Epithelial cell of prostate (primary cell): ENCODE measurements at places on chromosomes 1 and 21.
A peak's percentile ranks its signal among the peaks of the same experiment; 100 is the strongest.

DNA sequence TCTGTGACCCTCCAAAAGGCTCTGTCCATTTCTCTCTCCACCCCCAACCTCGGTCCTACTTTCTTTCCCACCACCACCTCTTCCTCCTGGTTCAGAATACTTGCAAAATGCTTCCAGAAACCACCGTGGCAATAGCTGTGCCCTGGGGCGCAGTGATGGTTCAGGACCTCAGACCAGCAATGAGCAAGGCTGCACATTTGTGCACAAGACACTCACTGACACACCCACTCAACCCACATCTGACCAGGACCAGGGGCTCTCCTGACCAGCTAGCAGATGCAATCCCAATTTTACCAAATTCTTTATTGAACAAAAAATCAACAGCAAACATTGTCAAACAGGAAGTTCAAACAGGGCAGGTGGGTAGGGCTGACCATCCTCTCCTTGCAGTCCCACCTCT lies 25.7 kb downstream of the SPOCD1 start:
- no peak for DNase-seq

- no peak for DNase-seq
Observed at GRCh38 chr1:18819986-18820790, 39.3 kb downstream of the TAS1R2 start.

DNA sequence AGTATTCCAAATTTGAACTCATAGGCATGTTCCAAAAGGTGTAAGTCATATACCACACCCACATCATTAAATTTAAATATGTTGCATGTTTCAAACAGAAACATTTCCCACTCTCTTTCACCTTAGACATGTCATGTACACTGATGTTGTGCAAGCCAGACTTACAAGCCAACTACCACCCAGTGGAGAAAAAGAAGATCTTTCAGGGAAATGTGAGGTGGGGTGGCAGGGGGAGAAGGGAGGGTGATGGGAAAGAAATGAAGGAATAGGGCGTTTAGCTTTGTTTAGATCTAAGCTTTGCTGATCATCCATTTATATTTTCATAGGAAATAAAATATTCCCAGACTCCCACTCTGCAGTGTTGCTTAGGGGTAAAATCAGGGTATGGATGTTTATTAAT lies 1.6 kb downstream of the NEGR1 start:
- DNase-seq = no peak

GRCh38 chr21:44911068-44911383 lies 9.7 kb downstream of the ITGB2 start:
- DNase-seq = no peak

- no peak for DNase-seq
Observed at GRCh38 chr1:10726355-10726754, 70.1 kb downstream of the CASZ1 start.

DNA sequence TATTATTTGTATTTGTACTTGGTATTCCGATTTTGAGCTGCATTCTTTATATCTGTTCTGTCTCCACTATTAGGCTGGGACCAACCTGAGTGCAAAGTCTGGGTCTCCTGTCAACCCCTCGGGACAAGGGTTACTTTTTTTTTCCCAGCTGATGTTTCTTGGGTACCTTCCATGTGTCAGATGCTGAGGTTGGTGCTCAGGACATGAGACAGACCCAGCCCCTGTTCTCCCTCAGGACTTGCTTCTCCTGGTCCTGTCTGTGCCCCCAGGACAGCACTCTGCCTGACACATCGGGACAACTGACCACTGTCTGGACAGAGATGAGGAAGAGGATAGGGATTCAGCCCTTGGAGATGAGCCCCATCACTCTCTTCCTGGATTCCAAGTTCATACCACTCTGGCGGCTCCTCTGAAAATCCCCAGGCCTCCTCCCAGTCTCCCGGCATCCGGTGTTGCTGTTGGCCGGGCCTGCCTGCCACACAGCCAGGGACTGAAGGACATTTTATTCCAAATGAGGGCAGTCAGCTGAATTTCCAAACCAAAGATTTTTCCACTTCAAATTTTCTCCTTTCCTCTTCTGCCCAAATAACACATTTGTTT lies 55.6 kb upstream of the FMOD start:
- DNase-seq = no peak

DNA sequence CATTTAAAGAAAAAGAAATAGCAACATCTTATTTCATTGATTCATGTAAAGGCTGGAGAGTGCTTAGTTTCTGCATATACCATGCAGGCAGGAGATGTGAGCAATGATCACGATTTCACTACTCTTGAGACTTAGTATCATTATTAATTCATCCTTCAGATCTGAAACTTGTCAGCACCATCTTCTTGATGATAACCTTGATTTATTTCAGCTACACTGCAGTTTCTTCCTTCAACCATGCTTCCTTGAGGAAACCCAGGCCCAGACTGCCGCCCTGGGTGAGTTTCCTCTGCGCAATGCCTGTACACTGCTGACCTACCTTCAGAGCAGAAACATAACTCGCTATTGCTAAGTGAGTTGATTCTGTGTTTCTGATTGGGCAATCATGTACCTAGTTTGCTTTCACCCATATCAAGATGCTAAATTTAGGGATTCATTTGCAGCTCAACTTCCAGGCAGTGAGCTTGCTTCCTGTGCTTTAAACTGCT lies 13.5 kb upstream of the BCL10 start:
- peak; percentile 27 for DNase-seq

DNA sequence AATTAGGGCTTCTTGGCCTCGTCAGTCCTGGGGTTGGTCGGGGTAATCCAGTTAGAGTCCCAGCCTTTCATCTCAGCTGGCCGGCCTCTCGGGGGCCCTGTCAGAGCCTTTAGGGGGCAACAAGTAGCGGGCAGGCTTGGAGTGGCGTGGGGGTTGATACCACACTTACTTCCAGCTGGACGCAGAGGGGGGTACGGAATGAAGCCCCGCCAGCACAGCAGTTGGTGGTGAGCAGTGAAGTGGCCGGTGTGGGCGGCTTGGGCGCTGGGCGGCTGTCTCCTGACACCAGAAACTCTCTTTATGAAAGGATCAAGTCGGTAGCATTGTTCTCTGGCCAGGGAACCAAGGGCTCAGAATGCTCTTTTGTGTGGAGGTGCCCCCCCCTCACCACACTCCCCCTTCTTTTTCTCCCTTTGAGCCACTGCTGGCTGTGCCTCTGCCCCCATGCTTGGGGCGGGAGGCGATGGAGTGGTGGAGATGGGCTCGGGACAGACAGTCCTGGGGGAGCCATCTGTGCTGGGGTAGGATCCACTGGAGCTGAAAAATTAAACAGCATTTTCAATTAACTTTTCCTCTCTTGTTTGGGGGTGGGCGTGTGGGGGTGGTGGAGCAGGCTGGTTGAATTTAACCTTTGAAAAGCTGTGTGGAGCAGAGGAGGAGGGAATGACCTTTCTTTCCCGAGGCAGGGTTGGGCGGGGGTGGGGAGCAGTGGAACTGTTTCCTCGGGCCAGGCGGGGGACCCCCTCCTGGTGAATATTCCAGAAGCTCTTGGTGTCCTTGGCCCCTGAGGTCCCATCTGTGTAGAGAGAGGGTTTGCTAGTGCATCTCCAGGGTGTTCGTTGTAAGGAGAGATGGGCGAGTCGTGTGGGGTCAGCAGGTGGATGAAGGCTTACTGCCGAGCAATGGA lies 102.7 kb downstream of the RNF220 start:
- DNase-seq = no peak

- DNase-seq = no peak
Observed at GRCh38 chr1:109530457-109531087, 9.1 kb upstream of the GPR61 start.

GRCh38 chr21:31347435-31348032 lies 3.5 kb upstream of the TIAM1 start:
- DNase-seq = no peak

GRCh38 chr1:197269053-197269452 lies 1.0 kb downstream of the CRB1 start:
- DNase-seq = no peak

- no peak for DNase-seq
Observed at GRCh38 chr21:14995695-14996490, 68.9 kb downstream of the NRIP1 start.

DNA sequence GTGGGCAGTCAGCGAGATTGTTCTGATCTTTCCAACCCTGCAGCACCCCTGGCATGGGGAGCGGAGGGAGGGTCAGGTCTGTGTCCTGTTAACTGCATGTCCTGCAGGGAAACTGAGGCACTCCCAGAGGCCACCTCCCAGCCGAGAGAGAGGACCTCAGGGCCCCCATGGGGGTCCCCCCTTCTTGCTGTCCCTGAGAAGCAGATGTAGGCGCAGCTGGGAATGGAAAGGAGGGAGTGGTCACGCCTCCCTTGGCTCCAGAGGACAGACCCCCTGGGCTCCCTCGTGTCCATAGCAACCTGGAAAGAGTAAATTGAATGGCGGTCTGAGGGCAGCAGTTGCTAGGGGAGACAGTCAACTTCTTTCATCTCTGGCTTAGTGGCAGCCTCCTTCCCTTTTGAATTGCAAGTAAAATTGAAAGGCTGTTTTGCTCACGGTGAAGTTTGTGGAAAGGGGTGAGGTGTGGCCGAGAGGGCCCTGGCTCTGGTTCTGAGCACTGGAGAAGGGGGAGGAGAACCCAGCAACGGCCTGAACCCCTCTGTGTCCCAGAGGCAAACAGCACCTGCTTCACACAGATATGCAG lies 4.9 kb downstream of the CROCC start:
- DNase-seq = no peak

DNA sequence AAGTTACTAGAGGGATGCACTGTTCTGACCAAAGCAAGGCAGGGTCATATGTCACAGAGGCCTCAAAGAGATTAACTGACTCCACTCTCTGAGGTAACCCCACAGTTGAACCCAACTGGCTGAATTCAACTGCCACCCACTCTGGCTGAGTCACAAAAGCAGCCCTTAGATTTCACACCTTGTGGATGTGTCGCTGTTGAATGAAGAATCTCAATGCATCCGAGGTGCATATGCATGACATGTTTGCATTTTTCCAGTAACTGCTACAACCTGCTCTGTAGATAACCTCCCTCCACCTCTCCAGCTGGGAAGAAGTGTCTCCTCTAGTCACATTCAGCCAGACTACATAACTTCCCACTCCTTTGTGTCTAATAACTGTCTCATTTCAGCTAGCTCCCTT lies 27.9 kb upstream of the KIF21B start:
- DNase-seq = no peak

DNA sequence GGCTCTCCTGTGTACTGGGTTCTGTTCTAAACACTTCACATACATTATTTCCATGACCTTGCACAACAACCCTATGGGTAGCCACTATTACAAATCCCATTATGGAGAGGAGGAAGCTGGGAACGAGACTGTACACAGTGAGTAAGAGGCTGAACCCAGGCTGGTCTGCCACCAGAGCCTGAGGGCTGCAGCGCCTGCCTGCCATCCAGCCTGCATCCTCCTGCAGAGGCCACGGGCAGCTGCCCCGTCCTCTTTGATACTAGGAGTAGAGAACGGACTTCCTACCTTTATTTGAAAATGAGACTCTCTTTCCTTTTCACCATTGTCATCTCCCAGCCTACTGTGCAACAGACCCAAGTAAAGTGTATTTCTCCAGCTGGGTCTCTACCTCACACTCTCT lies 370.0 kb downstream of the HHAT start:
- DNase-seq = no peak

DNA sequence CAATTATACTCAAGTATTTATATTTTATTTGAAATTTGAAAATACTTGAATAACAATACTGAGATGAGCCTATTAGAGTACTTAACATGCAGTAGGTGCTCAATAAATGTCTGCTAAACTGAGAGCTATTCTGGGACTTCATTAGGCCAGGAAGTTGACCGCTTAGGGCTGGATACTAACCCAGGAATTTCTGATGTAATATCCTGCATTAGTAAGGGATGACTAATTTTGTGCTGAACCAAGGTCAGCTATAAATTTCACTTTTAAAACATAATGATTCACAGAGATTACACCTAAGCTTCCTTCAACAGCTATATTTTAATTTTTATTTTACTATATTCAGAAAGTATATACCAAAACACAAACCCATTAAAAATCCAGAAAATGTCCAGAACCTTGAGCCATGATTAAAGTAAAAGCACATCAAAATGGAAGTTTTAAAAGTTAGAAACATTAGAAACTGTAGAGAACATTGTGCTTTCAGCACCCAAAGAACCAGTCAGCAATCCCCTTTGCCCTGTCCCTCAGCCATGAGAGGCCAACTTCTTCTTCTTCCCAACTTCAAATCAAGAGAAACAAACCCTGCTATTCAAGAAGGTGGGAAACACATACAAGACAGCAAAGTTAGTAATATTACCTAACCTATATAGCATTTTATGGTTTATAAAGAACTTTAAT lies 35.4 kb downstream of the WNT2B start:
- peak; percentile 62 for DNase-seq

DNA sequence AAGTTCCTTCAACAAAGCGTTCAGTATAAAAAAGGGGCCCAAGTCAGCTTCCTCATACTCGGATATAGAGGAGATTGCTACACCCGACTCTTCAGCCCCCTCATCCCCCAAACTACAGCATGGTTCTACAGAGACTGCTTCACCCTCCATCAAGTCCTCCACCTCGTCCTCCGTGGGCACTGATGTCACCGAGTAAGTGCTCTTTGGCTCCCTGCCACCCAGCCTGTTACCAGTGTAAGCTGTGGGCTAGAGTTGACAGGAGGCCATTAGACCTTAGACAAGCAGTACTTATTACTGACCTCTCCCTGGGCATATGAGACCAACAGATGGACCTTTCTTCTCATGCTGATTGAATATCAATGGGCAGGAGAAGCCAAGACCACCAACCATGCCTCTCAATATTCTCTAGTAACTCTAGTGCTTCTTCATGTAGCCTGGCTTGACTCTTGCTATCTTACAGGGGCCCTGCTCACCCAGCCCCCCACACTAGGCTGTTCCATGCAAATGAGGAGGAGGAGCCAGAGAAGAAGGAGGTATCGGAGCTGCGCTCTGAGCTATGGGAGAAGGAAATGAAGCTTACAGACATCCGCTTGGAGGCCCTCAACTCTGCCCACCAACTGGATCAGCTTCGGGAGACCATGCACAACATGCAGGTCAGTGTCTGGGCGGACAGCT lies 20.9 kb upstream of the IPO9 start:
- no peak for DNase-seq

DNA sequence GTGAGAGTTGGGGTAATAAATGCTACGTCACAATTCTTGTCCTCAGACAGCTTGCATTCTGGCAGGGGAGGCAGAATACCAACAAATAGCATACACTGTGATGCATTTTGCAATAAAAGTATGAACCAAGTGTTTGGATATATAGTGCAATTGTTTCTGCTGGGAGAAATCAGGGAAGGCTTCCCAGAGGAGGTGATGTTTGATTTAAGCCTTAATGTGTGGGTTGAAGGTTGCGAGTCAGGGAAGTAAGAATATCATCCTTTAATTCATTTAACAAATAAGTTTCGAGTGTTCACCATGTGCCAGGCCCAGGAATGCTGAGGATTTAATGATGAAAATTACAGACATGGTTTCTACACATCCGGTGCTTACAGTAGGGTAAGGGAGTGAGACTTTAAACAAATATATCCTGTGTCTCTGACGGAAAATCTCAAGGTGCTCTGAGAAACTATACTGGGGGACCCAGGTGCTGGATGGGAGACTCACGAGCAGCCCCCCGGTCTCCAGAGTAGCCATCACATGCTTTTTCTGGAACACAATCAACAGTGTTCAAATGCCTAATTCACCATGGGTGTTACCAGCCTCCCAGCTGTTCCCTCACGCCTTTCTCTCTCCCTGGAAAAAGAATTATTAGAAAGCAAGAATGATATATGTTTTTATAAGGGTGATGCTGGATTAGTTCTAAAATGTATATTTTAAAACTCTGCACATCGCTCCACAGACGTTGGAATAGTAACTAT lies 31.7 kb downstream of the RASSF5 start:
- no peak for DNase-seq
